ENCODE measurements at places on chromosomes 11 and 22.
A peak's percentile ranks its signal among the peaks of the same experiment; 100 is the strongest.

- DNase-seq: peak; percentile 53
Observed at GRCh38 chr11:86162239-86162638, 82.3 kb upstream of the EED start.

DNA sequence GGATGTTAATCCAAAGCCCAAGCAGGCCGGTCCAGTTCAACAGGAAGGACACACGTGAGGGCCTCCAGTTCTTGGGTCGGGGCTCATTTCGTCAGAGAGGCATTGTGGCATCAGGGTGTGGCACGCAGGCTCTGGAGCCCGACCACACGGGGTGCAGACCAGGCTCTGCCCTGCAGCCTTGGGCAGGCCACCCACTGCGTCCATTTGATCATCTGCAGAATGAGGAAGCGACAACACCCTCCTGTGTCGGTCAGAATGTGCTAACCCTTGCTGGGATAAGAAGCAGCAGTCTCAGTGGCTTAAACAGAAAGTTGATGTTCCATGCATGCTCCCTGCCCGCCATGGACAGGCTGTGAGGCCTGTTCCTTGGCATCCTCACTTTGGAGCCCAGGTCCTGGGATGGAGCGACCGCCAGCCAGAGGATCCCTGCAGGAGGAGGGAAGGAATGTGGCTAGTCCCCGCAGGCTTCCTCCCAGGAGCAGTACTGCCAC lies 10.8 kb downstream of the RIBC2 start:
- DNase-seq: no peak

GRCh38 chr22:35392357-35392756 lies 7.6 kb upstream of the MCM5 start:
- DNase-seq: no peak

GRCh38 chr11:47659276-47659675 lies 16.9 kb upstream of the MTCH2 start:
- DNase-seq: no peak

- DNase-seq: no peak
Observed at GRCh38 chr11:97888641-97889040, 1132.1 kb upstream of the CNTN5 start.

- DNase-seq: no peak
Observed at GRCh38 chr11:34345540-34345876, 12.3 kb downstream of the ABTB2 start.

DNA sequence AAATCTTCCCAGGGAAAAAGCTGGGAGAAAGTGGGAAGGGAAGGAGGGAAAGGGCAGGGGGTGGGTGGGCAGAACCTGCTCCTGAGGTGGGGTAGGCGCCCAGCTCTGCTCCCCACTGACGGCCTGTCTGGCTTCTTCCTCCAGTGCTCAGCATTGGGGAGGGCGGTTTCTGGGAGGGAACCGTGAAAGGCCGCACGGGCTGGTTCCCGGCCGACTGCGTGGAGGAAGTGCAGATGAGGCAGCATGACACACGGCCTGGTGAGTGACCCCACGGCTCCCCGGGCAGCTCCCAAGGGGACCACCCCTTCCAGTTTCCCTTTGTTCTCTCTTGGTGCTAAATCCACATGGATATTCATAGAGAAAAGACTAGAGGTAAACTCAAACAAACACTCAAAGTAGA lies 25.9 kb downstream of the SHANK3 start:
- DNase-seq: no peak
